ENCODE measurements at places on chromosomes 1 and 21. TPM values are rescaled to one million over a fixed set of nuclear protein-coding genes. Genes with fewer than 3 reads are reported as not detected.

Gene CYYR1
- 81.9 TPM for total RNA-seq

DNA sequence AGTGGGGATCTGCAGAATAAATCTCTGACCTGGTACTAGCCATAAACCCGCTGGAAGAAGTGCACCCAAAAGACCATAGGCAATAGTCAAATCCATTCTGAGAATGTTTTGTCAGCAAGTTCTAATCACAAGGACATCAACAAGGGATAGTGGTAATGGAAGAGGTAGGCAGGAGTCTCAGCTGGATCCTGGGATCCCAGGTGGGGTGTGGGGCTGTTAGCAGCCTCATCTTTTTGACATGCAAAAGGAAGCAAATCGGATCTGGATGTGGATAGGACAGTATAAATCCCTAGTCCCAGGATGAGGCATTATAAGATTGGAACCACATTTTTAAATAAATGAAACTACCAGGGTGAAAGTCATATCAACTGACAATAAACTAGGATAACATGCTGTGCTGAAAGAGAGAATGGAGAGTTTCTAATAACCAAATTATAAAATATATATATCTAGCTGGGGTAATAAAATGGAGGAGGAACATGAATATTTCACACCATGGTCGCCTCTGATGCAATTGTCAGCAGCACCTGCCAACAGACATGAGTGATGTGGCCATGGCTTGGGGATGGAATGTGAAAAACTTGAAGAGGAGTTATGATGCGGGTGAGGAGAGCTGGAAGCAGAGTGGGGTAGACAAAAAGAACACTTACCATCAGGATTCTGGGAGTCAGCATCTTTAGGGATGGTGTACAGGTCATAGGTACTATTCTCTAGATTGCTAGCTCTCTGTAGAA, 23.7 kb upstream of the PEX19 start:
- H3K27me3 ChIP-seq: no peaks in the 10 kb centered on the region
- no peaks in the 10 kb centered on the region for H3K4me1 ChIP-seq
- peak overlapping the region; percentile 33 for H3K27ac ChIP-seq
- no peak overlapping the region for H3K4me3 ChIP-seq

DNA sequence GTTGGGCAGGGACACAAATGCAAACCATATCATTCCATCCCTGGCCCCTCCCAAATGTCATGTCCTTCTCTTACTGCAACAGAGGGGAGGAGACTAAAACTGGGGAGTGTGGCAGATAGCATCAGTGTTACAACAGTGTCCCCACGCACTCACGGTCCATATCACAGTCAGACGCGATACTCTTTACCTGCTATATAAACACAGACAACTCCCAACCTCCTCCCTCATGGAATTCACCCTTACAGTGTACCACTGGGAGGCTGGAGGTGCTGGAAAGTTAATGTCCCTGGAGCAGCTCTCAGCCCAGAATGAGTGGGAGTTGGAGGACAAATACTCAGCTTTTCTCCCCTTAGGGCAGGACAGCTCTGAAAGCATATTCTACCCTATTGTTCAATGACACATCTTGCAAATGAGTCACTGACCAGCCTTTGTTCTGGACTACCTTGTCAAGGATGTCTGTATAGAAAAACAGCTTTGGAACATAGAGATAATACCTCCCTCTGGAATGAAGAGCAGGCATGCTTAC, 445.9 kb downstream of the SETD4 start:
- no peaks in the 10 kb centered on the region for H3K36me3 ChIP-seq
- H3K27me3 ChIP-seq: no peaks in the 10 kb centered on the region
- H3K4me1 ChIP-seq: no peaks in the 10 kb centered on the region
- H3K4me3 ChIP-seq: no peak overlapping the region
- H3K27ac ChIP-seq: no peak overlapping the region
- DNase-seq: no peak

Gene OTUD7B
- 10.4 TPM for total RNA-seq
